C1 segment of cervical spinal cord (tissue), 14 donors: ENCODE measurements at places on chromosomes 12 and 14.

- no peak for DNase-seq
These were observed 304.1 kb downstream of the ITPR2 start for GRCh38 chr12:26528943-26529342.

DNA sequence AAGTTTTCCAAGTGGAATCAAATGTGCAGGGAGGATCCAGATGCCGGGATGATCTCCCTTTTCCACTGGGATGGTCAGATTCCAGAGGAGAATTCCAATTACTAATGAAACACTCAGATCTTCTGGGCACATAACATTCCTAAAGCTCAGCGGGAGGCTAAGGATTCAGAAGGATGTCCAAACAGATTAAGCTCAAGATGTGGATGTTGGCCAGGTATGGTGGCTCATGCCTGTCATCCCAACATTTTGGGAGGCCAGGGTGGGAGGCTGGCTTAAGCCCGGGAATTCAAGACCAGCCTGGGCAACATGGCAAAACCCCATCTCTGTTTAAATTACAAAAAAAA is 62.0 kb upstream of the PNMA1 start:
- no peak for DNase-seq

- DNase-seq, result no peak
These were observed 48.2 kb upstream of the ATP2B1 start for GRCh38 chr12:89756585-89757398.

GRCh38 chr12:42641221-42641885 is 51.8 kb upstream of the PRICKLE1 start:
- DNase-seq, result no peak

GRCh38 chr12:19181666-19182426 is 52.3 kb downstream of the PLEKHA5 start:
- no peak for DNase-seq

GRCh38 chr12:85060916-85061315 is 24.8 kb downstream of the LRRIQ1 start:
- DNase-seq, result no peak

- DNase-seq, result no peak
These were observed 3.2 kb upstream of the VDR start for GRCh38 chr12:47907851-47908454.

- DNase-seq, result no peak
These were observed 104.6 kb downstream of the ITPR2 start for GRCh38 chr12:26728205-26729050.

DNA sequence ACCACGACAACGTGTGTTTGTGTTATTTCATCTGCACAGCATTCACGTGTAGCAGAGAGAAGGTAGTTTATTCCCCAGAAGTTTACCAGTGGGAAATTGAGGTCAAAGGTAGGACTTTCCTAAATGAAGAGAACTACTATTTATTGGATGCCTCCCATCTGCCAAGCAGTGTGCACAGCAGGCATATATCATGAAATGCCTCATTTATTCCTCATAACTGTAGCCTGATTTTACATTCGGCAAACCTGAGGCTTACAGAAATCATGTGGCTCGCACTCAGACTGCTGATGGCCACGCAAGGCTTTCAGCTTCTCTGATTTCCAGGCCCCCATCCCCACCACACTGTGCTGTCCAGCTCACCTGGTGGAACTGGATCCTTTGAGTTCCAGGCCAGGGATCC is 33.5 kb downstream of the NTF3 start:
- DNase-seq, result no peak

GRCh38 chr12:78359520-78359919 is 505.1 kb upstream of the SYT1 start:
- no peak for DNase-seq

DNA sequence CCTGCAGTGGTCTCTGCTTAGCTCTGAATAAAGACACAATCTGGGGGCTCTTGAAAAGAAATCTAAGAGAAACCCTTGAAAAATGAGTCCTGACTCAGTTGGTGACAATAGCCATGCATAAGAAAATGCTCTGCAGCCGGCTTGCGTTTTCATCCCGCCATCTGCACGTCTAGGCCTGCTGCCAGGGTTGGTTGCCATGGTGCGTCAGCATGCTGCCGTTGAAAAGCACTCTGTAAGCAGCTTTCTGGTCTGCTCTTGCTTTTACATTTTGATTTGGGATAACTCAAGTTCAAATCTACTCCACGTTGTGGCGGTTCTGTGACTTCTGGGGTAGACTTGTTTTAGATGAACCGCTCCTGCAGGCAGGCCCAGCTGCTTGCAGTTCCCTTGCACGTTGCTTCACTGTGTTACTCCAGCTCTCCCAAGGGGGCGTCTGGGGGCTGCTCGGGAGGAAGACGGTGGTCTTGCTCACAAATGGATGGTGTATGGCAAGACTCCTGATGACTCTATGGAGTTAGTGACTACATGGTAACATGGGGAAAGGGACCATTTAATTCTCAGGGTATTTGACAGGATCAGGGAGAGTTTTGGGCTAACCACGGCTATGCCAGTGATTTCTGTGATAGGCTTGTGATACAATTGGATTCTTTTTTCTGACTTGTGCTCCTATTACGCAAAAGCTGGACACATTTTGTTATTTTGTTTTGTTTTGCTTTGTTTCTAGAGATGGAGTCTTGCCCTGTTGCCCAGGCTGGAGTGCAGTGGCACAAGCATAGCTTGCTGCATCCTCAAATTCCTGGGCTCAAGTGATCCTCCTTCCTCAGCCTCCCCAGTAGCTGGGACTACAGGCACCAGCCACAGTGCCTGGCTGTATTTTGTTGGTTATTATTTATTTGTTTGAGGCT is 15.8 kb downstream of the WNT5B start:
- peak; percentile 77 for DNase-seq

DNA sequence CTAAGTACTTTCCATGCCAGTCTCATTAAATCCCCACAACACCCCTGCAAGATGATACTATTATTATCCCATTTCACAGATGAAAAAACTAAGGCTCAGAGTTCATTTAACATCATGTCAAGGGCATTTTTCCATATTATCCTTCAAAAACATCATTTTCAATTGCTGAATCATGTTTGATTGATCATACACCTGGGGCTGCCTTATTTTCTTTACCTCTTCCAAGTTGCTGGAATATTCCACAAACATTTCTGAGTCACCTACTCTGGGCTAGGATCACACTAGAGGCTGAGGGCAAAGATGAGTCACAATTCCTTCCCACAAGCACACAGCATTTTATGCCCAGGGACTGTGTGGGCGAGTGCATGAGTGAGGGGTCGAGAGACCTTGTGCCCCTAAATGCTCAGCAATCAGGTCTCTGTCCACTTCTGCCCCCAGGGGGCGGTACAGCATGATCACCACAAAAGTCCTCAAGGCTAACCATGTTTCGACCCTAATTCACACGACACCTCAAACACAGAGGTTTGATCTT is 14.1 kb upstream of the TMEM119 start:
- DNase-seq, result no peak

DNA sequence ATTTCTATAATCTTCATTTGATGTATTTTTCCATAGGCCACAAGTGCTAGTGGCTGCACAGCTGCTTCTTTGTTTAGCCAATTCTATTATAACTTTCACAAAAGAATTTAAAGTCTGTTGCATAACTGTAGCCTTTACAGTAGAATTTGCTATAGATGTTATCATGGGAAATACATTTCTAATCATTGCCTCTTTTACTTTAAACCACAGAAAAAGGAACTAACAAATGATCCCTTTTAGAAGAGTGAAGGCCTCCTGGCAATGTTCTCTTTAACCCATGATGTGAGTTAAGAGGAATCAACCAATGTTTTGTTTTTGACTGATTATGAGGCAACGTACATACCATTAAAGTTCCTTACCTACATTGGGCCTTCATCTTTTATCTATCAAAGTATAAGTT is 68.8 kb downstream of the RPL10L start:
- DNase-seq, result no peak
